Mesendoderm (in vitro differentiated cells): ENCODE measurements at places on chromosomes 2 and 18.

DNA sequence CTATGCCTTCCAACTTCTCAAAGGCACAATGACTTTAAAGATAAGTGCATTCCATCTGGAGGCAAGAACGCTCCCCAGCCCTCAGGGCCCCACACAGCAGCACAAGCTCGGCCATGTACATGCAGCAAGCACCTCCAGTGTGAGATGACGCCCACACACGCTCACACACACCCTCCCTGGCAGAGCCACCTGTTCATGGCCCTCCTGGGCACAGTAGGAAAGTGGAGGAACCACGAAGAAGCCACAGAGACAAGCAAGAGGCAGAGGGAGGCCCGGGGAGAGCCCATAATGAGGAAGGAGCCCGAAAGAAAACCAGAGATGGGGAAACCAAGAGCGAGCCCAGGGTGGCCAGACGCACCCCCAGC lies 21.7 kb downstream of the BIN1 start:
- peak; percentile 90 for DNase-seq

DNA sequence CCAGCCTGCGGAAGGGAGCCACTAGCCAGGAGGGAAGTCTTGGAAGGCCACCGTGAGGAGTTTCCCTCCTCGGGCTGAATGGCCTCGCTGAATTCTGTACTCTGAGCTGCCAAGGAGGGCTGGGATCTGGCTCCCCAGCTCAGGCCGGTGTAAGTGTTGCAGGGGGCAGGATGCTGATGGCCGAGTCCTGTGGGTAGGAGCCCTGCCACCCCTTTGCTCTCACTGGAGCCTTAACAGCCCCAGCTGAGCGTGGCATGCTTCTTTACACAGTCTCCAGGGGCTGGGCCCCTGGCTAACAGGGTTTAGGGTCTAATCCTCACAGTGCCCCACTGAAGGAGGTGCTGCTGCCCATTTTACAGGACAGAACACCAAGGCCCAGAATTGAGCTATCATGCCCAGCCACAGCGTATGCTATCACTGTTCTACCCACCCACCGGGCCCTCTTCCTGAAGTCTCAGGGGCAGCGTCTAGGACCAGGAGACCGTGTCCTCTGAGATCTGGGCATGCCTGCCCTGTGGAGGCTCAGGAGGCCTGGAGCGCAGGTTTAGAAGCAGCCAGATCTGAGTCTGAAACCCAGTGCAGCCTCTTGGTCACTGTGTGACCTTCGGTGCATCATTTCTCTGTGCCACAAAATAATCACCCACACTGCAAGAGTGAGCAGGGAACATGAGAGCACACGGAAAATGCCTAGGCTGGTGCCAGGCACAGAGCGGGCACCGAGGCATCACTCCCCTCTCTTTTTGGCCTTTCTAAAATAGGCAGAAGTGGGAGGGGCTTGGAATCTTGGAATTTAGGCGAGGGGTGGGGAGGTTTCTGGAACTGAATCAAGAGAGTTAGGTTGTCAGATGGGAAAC lies 42.9 kb downstream of the TMEM37 start:
- no peak for DNase-seq

GRCh38 chr2:106956879-106957278 lies 70.9 kb upstream of the ST6GAL2 start:
- peak; percentile 91 for DNase-seq

- no peak for DNase-seq
These were observed 51.8 kb downstream of the LDLRAD4 start for GRCh38 chr18:13270279-13270855.

DNA sequence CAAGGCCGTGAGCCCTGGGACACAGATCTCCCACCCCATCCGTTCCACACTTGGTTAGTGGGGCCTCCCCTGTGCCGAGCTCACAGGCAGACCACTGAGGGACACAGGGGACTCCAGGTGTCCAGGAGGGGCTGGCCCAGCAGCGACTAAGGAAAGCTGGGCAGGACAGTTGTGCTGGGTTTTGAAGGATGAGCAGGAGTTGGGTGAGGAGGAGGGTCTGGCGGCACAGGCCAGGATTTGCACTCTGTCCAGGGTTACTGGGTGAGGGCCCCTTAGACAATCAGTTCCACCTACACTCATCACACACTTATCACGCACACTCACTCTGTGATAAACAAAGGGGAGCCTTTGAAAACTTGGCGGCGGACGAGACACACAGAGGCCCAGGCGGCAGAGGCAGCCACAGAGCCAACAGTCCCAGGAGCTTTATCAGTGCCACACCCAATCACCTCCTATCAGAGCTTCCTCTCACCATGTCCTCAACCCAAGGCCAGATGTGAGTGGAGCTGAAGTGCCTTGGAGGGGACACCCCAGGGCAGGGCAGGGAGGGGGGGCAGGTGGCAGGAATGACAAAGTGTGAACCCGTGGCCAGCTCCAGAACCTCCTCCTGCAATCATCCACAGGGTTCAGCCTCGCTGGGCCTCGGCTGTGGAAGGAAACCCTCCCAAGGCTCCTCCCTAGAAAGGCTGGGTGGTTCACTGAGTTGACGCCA lies 26.6 kb downstream of the BIN1 start:
- peak; percentile 65 for DNase-seq

- DNase-seq: no peak
These were observed 84.9 kb downstream of the EFEMP1 start for GRCh38 chr2:55838653-55839052.

DNA sequence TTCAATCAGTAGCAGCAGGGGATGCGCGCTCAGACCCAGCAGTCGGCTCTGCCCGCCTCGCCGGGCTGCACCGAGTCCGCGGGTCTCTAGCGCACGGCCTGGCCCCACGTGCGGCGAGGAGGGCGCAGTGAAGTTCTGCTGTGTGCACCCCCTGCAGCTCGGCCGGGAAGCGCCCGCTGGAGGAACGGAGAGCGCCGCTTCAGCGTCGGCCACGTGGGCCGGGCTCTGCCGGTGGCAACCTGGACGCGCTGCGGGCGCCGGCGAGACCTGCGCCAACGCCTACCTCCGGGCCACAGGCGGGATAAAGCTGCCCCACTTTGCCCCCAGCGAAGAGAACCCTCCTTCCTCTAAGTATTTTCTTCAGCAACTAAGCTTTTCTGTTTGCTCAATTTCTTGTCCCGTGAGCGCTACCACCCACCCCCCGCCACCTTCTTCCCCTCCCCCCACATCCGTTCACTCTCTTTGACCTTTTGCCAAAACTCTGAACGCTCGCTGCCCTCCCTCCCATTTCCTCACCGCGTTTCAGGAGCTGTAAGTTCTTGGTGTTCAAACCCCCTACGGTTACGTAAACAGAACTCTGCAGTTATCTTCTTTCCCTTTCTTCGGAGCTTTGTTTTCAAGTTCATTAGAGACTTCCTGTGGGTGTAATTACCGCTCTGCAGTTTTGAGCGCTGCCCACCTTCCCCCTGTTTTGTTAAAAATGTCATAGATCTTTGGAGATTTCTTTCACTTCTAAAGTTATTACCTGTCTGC lies 42.6 kb upstream of the EDAR start:
- peak; percentile 93 for DNase-seq

- no peak for DNase-seq
These were observed 29.9 kb upstream of the PDE1A start for GRCh38 chr2:182456784-182457183.

DNA sequence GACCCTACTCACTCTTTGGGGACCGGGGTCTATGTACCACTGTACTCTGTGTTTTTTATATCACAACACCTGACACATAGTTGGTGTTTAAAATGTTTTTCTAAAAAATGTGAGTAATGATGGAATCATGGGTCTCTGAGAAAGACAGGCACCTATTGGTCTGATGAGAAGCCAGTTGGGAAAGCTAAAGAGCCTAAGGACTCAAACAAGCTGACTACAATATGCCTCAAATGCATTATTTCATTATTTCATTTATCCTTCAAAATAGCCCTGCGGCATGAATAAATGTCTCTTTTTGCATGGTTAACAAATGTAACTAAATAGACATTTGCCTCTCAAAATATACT lies 102.9 kb upstream of the SCN1A start:
- DNase-seq: no peak

DNA sequence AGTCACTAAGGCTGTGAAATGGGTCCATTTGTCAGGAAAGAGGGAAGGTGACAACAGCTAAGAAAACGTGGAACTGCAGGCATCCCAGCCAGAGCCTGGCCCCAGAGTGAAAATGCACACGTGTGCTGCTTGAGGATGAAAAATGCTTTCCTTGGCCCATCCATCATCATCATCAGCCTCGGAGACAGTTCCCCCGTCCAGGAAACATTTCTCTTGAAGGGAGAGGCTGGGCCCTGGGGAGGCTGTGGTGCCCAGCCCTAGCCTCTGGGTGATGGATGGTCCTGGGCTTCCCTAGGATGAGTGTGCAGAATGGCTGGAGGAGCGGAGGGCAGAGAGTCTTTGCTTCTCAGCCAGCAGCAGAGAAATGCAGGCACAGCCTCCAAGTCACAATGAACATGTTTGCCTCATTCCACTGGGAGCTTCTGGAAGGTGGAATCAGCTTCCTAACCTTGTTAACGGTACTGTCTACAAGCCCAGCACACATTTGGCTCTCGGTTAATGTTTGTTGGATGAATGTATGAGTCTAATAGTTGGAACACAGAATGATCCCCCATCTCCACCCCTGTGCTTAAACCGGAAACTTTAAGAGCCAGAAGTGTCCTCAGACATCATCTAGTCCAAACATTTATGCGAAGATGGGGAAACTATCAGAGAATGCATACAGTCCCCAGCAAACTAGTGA lies 164.0 kb downstream of the RDH14 start:
- DNase-seq: no peak

DNA sequence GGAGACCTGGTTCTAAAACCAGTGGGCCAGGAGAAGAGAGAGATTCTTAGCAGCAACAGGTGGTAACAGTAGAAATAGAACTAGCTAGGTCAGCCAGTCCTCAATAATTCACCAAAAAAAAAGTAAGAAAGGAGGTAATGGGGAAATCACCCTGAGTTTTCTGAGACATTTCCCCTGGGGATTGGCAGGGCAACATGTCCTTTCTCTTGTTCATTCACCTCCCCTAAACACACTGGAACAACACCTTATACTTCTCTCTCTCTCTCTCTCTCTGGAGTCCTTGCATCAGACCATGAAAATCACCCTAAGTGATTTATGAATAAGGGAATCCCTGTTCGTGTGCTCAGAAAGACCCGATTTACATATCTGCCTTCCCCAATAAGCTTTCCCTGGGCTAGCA lies 64.8 kb downstream of the COX7A2L start:
- no peak for DNase-seq

GRCh38 chr2:137051778-137052398 lies 286.5 kb downstream of the THSD7B start:
- no peak for DNase-seq

- DNase-seq: no peak
These were observed 16.7 kb downstream of the TSN start for GRCh38 chr2:121771976-121772742.

- DNase-seq: peak; percentile 67
These were observed 17.8 kb upstream of the KLHL30 start for GRCh38 chr2:238120463-238121298.

GRCh38 chr18:22253676-22254075 lies 84.3 kb downstream of the GATA6 start:
- no peak for DNase-seq

- no peak for DNase-seq
These were observed 32.7 kb downstream of the NCL start for GRCh38 chr2:231431606-231432005.

- no peak for DNase-seq
These were observed 582 bp upstream of the ZAP70 start for GRCh38 chr2:97712693-97713295.

GRCh38 chr2:223043164-223043941 lies 8.6 kb upstream of the KCNE4 start:
- DNase-seq: no peak

DNA sequence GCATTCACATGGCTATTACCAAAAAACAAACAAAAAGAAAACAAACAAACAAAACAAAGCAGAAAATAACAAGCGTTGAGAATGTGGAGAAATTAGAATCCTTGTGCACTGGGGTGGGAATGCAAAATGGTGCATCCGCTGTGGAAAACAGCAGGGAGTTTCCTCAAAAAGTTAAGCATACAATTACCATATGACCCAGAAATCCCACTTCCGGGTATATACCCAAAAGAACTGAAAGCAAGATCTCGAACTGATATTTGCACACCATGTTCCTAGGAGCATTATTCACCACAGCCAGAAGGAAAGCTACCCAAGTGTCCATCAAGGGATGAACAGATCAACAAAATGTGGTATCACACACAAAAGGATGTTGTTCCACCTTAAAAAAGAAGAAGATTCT lies 17.9 kb upstream of the TEX51 start:
- DNase-seq: no peak

GRCh38 chr2:95052307-95052706 lies 26.8 kb downstream of the MAL start:
- DNase-seq: no peak

DNA sequence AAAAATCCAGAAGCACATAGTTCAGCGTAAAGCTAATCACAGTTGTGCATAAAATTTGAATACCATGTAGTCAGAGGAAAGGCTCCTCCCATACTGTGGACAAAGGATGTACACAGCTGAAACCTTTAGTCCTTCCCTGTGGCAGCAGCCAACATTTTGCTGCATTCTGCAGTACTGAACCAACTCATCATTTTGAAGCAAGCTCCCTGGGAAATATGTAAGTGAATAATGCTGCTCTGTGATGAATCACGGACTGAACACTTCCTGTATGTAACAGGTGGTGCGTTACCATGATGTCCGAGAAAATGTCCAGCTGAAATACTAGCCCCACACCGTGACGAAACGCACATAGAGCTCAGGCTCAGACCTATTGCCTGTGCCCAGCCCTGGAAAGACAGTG lies 421.1 kb upstream of the RAB12 start:
- no peak for DNase-seq

- no peak for DNase-seq
These were observed 46.6 kb downstream of the PRKRA start for GRCh38 chr2:178404368-178404767.

DNA sequence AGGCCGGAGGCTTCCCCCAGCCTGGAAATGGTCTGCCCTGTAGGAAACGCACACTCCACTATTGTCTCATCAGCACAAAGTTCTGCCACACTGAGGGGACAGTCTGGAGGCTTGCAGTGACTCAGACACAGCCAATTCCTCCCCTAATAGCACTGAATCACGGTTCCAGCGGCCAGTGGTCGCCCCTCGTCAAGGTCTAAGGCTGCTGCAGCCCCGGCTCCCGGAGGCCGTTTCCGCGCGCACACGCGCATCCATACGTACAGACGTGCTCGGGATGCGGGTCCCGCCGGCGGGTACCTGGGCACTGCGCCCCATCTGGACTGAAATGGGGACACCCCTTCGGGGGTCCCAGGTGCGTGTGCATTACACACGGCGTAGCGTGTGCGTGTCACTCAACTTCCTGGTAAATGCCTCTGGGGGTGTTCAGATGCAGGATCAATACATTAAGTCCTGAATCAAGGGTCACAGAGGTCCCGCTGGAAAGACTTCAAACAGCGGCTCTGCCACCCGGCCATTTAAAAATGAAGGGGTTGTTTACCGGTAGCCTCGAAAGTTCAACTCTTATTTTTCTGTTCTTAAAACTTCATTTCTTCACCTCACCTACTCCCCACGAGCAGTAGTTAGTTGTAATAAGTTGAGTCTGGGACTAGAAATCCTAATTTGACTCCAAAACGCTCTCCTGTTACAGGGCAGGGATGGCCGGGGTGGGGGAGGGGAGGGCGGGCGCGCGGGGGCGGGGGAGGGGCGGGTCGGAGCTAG lies 572 bp upstream of the ZNF516 start:
- peak; percentile 71 for DNase-seq
